H54 (cell line): ENCODE measurements at places on chromosomes 7 and 10.
A peak's percentile ranks its signal among the peaks of the same experiment; 100 is the strongest.

DNA sequence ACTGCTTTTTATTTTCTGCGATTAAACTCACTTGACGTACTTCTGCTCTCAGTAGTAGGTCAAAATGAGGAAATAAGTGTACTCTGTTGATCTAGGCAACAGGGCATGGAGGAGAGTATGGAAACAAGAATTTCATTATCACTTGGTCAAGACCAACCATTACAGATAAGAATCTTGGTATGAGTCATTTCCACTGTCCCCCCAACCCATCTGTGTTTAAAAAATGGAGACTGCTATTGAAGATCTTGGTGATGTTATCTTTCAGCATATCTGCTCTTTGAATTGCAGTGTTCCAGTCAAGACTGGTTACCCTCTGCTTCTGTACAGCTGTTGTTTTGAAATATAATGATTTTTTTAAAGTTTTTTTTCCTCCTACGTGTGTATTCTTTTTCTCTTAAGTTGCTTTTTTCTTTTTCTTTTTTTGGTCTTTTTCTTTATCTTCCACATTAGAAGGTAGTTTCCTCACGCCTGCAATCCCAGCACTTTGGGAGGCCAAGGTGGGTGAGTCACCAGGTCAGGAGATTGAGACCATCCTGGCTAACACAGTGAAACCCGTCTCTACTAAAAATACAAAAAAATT, 11.7 kb downstream of the STAM start:
- no peak for DNase-seq

DNA sequence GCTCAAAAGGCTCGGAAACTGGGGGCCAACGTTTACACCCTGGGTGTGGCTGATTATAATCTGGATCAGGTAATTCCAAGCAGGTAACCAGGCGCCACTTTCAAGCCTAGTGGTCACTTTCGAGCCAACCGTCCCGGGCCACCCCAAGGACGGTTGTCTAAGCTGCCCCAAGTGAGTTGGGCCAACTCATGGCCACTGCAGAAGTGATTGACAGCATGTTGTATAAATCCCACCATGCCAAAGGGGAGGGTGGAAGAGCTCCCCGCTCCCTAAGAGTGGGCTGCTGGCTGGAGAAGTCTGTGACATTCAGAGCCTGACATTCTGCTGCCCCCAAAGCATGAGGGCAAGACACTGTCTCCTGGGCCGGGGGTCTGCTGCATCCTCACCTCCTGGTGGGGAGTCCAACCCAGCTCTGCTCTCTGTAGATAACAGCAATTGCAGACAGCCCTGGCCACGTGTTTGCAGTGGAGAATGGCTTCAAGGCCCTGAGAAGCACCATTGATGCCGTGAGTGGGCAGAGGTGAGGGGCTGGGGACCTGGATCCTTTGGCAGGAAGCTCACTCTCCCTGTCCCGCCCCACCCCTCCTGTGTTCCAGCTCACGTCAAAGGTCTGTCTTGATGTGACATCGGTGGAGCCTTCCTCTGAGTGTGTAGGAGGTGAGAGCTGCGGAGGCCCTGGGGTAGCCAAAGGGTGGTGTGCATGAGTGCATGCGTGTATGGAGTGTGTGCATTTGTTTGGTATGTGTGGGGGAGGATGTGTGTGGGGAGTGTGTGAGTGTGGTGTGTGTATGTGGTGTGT, 10.8 kb downstream of the ANTXRL start:
- DNase-seq = no peak

DNA sequence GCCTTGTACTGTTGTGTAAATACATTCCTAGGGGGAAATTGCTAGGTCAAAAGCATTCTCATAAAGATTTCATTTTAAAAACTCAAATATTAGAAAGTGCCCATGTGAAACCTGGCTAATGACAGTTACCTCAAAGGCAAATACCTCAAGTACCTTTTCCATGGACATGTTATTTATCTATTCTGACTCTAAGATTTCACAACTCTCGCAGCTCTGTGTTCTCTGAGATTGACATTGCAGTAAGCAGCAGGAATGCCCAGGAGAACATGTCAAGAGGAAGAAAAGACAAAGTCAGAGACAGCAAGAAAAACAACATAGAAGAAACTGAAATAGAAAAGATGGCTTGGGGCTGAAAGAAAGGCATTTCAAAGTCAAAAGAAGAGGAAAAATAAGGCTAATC, 187.4 kb downstream of the CYP26A1 start:
- DNase-seq = no peak

DNA sequence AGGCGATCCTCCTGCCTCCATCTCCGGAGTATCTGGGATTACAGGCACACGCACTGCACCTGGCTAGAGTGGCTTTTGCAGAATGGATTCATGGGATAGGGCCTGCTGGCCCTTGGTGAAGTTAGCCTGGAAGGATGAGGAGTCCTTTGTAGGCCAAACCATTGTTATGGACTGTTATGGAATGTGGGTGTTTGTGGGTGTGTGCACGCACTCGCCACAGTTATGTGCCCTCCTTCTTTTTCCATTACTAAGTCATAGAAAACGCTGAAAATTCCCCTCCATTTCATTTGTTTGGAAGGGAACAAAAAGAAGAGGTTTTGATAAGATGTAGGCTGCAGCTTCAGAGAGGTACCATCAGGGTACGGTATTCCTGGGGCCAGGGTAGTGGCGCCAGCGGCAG, 15.0 kb downstream of the ZNF862 start:
- DNase-seq = no peak

DNA sequence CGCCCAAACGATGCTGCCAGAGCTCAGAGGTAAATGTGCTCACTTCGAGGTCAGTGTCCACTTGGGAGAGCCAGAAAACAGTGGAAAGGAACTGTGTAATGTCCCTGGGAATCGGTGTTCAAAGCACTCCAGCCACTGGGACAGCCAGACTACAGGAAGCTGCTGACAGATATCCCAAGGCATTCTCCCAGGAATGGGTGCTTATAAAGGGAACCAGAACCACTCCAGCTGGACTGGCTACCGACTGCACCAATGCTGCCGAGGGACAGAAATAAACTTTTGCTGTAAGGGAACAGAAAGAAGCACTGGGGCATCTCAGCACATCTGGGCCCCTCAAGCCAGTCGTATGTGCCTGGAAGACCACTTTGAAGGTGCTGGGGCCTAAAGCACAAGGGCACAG, 76.7 kb downstream of the ATXN7L1 start:
- DNase-seq = no peak

DNA sequence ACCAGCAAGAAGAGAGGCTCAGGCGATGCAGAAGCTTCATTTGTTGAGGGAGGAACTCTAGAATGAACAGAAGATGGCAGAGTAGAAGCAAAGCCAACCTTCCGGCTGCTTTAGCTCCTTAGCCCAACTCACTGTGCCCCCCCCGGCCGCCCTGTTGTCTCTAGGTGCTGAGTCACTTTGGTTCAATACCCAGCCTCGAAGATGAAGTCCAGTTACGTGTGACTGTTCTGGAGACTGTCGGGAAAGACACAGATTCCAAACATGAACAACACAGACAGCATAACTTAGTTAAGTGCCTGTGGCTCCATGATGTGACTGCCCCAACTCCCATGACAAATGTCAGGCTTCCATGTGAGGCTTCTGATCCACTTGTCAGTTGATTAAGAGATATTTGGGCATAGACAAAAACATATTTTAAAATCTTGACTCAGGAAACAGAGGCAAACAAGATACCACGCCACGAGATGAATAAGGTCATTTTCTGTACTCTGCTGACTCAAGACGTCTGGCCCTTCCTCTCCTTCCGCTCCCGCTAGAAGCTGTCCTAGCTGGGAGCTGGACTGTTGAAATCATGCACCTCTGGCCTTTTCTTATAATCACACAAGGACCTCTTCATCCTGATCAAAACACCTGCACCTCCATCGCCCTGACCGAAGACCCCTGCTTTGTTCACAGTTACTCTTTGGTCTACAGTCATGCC, 199.3 kb downstream of the FRMD4A start:
- no peak for DNase-seq

DNA sequence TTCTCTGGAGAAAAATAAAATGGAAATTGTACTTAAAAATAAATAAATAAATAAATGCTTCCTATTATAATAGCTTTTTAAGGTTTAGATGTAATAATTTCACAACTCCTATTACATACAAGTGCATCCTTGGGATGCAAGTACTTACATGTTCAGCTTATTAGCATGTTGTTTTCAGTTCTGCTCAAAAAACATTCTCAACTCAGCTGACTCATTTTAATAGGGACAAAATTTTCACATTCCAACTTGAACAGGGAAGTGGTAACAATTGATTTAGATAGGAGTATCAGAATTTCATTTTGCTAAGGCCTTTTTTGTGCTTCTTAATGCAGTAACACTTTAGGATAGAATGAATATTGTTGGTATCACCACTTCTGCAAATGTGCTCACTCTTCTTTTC, 16.7 kb upstream of the PAPSS2 start:
- no peak for DNase-seq

DNA sequence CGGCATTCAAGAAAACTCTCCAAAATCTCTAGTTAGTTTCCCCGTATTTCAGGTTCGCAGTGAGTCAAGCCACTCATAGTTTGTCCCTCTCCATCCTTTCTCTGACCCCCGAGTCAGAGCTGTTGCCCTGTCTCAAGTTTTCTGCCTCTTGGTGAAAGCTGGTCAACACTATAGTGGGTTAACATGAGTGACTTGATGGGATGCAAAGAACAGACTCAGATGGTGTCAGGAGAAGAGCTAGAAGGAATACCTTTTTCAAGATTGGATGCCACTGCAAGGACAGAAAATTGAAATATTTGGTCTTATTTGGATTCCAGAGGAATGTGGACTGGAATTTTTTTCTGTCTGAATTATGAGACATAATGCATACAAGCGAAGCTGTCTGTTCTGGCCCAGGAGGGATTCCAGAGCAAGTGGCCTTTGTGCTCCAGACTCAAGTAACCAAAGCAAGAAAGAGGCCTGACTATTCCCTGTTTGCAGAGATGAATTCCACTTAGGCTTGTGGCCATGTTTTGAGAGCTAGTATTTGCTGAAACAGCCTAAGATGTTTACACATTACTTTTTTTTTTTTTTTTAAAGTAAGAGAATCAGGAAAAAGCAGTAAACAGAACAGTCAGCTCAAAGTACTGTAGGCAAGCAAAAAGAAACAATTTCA, 67.4 kb downstream of the VWC2 start:
- no peak for DNase-seq

- no peak for DNase-seq
These were observed 5.3 kb downstream of the TBC1D12 start for GRCh38 chr10:94407668-94408067.

GRCh38 chr7:95470452-95470851, 15.3 kb upstream of the ASB4 start:
- DNase-seq = peak; percentile 5

DNA sequence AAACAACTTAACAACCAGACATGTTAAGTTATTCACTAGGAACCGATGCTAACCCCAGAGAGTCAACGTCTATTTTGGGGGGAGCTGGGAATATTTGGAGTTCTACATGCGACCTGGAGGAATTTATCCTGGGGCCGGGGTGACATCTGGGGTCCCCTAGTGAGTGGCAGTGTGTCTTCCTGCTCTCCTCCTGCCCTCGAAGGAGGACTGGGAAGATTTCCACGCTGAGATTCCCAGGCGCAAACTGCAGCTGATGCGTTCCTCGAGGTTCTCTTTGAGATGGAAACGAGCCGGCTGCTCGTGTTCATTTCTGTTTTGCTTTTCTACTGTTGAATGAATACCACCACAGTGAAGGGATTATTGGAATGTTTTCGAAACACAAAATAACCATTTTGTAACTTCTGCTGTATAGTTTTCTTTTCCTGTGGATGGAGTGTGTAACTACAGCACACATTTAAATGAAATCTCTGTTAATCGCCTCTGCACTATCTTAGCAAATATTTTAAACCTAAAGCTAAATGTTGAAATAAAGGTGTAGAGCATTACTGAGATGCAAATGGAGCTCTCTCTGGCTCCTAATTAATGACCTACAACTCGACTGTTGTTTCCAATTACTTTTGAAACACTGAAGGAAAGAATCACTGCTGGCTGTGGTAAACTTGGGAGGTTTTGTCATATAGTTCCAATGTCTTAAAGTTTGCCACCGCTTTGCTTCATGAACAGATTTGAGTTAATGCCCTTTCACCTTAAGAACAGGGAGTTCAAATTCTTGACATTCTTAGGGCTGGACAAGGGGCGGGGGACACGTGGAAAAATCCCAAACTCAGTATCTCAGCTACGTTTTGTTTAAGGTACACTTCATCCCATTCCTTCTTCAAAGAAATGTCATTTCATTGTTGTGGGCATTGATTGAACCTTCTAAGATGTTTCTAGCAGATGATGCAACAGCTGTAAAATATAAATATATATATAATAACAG, 21.1 kb downstream of the GATA3 start:
- no peak for DNase-seq

DNA sequence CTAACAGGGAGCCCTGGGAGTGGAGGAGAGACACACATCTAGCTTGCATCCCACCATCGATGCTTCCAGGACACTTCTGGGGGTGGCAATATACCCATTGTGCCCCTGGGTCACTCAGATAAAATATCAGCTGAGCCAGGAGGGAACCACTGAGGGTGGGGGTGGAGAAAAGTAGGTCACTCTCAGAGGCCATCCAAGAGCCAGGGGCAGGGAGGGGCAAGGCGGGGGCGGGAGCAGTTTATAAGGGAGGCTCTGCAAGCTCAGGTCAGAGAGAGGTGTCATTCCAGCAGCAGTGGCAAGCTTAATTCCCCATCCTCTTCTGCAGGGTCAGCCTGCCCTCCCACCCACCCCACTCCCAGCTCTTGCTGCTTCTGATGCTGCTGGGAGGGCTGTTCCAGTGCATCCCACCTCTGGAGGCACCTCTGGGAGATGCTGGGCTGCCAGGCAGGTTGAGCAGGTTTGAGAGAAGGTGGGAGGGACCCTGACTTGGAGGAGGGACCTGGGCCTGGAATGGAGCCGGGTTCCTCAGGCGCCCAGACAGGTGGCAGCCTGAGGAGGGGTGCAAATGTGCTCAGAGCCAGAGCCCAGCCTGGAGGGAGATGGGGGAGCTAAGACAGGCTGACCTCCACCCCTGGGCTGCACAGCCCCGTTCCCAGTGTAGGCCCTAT, 20.1 kb upstream of the TLX1 start:
- DNase-seq = no peak

- no peak for DNase-seq
These were observed 188.4 kb downstream of the AHR start for GRCh38 chr7:17486835-17487234.

DNA sequence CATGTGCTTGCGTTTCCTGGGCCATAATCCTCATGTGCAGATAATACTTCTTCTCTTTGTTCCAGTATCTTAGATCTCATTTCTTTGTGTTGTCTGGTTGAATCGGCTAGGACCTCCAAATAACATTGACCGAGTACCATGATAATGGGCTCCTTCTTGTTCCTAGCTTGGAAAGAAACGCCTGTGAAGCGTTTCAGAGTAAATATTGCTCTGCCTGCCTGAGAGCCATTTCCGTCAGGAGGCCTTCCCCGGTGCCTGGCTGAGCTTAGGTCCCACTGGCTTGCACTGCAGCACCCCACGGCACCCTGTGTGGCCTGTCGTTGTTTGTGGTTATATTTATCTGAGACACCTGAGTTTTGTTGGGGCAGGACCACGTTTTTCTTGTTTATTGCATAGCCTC, 17.7 kb downstream of the FOXK1 start:
- no peak for DNase-seq

- peak; percentile 14 for DNase-seq
These were observed 284.3 kb downstream of the SORCS3 start for GRCh38 chr10:104925232-104925851.
